ENCODE measurements at places on chromosomes 12 and 14.

DNA sequence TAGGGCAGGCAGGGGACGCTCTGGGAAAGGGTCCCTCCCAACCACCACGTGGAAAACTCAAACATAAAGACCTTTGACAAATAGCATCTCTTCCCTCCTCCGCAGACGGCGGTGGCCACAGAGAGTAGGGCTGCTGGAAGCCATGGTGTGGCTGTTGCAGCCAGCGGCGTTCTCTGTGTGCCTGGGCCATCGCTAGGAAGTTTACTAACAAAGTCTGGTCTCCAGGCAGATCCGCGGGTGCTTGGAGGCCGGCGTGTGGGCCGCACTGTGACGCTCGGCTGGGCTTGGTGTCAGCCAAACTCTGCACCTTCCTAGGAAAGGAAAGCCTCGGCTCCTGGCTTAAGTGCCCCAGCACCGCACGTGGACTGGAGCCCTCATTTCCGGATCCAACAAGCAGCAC is 65.6 kb downstream of the CCDC88C start:
- DNase-seq = no peak

GRCh38 chr12:48005001-48005749 is 899 bp upstream of the COL2A1 start:
- DNase-seq = no peak

GRCh38 chr12:32688786-32689185 is 9.7 kb downstream of the DNM1L start:
- no peak for DNase-seq

- DNase-seq = peak; percentile 87
These were observed at the start of gene TEX22 for GRCh38 chr14:105398044-105398725. TEX22 (plus strand) TSS chr14:105398538; CDS start chr14:105399341, 803 bp downstream.

- DNase-seq = no peak
These were observed 3.0 kb upstream of the CORO1C start for GRCh38 chr12:108734200-108734906.

- no peak for DNase-seq
These were observed 24.0 kb upstream of the HIGD1C start for GRCh38 chr12:50928392-50928791.

DNA sequence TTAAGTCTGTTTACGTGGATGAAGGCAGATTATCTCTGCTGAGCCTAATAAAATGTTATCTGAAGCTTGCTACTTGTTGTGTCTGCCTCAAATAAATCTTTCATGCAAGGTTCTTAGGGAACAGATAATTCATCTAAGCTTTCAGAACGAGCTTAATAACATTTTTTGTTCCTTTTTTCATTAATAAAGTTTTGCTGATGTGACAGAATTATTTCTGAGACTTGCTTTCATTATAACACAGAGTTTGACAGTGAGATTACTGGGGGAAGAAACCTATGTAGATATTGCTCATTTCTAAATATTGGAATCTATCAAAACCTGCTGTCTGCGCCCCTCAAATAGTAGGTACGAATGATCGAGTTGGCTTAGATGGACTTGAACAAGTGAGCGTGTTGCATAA is 948.7 kb upstream of the SEL1L start:
- no peak for DNase-seq

DNA sequence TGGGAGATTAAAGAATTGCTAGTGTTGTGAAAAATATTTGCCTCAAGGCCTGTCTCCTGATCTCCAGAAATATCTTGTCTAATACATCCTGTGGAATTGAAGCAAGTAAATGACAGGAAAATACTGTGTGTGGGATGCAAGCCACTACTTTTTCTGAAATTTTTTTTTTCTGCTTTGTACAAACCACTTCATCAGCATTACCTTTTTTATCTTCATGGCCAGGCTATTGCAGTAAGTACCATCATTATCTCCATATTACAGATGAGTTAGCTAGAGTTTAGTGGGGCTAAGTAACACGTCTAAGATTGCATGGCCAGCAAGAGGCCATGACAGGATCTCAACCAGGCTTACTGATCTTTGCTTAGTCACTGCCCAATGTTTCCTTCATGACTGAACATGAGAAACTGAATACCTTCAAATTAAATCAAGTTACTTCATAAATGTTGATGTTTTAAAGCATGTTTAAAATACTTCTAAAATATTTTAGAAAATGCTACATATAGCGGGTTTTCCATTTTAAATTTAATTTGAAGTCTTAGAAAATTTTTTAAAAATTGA is 273.7 kb downstream of the SLC6A15 start:
- no peak for DNase-seq

DNA sequence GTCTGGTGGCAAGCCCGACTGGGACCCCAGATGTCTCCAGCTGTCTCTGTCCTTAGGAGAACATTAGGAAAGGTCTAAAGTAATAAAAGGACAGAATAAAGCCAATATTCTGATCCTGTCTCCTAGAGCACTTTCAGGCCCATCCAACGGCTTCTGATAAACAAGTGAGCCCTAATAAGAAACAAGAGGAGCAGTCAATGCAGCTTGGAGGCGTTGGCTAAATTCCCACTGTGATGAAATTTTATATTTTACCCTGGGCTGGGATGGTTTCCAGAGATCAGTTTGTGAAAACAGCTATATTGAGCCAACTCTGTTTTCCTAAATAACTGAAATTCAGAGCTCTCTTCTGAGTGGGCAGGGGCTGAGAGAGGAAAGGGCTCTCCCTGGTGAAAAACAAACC is 55.5 kb upstream of the SRRM4 start:
- DNase-seq = no peak

DNA sequence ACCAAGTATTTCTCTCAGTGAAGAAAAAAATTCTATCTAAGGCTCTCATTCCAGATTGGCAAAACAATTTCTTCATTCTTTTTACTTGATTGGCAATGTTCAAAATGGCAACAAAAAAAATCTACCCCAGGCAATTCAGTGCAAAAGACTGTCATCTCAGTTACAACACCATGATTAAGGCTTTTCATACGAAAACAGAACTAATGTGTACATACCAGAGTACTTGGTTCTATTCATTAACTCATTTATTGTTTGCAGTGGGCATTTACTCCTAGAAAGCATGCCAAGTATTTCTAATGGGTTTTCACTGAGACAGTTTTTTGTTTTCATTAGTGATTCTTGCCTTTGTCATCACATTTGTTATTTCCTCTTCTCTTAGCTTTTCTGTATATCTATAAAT is 33.0 kb downstream of the DBX2 start:
- no peak for DNase-seq

DNA sequence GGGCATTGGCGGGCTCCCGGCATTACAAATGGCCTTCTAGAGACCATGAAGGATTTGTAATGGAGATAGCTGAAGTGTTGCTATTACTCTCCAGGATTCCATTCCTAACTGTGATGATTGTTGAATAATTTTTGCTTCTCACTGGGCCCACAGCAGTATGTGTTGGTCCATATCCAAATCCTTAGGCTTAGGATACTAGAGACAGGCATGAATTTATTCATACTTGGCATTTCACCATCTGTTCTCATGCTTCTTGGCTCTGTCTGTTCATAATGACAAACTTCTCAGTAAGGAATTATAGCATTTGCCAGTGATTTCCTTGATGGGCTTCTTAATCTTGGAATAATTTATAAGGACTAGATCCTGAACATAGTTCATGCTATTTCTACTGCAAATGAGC is 832.9 kb downstream of the C12orf50 start:
- no peak for DNase-seq

DNA sequence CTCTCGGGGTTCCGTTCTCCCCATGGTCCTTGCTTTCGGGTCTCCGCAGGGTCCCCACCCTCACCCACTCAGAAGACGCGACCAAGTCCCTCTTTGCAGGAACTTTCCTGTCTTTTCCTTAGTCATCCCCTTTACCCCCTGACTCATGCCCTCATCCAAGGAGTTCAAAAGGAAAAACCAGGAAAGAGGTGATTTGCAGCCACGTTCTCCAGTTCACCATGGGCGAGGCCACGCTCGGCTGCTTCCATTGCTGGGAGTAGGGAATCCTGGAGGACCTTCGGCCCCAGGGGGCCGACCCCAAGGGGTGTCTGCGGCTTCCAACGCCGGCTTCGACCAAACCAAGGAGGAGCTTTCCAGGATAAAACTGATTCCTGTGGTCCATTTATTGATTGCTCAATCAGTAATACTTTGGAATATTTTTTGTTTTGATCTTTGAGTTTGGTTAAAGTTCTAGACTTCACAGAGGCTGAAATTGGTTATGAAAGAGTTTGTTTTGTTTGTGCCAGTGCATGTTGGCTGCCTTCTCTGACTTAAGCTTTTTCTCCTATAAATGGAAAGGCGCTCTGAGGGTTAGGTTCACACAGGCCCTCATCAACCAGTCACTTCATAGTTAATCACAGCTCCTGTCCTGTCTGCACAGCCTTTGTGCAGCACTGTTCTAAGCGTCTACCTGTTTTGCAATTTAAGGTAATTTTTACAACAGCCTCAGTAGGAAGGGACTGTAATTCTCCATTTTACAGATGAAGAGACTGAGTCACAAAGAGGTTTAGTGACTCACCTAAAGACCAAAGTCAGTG is 827 bp downstream of the ALDH2 start:
- DNase-seq = peak; percentile 20

- peak; percentile 2 for DNase-seq
These were observed 401.4 kb downstream of the RPL10L start for GRCh38 chr14:46250113-46250703.

DNA sequence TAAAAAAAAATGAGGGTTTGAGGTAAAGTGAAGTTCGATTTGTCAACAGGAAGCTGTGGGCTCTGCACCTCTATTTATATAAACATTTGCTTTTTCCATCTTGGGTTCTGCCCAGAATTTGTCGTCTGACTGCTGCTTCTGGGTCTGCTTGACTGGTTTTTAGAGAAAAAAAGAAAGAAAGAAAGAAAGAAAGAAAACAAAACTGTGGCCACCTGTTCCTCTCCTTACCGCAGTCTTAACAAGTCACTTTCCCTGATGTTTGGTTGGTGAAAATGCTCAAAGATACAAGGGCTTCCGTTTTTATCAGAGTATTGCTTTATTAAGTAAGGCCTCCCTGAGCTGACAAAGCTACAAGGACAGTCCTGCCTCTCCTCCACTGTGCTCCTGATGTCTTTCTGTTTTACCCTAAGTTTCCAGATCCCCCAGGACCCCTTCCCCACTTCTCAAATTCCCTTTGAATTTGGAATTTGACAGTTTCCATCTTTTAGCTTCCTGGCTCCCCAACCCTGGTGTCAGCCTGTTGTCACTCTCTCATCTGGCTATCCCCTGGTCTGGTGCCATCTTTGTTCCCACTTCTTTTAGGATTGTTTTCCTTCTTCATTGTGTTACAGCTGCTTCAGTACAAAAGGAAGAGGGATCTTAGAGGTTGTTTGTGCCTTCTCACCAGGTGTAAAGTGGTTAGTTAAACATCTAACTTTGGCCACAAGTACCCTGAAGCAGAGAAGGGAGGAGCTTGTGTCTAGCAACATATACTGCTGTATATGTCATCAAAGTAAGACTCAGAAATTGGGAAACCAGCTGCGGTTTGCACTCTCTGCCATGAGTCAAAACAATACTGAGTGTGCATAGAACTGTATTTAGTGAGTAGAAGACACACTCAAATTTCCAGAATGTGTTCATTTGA is 18.0 kb downstream of the MFAP5 start:
- no peak for DNase-seq

- DNase-seq = peak; percentile 16
These were observed 120.1 kb upstream of the MAX start for GRCh38 chr14:65222440-65222858.

GRCh38 chr14:56224691-56225681 is 106.8 kb downstream of the PELI2 start:
- DNase-seq = no peak

GRCh38 chr14:102215576-102216250 is 76.0 kb downstream of the WDR20 start:
- peak; percentile 83 for DNase-seq

DNA sequence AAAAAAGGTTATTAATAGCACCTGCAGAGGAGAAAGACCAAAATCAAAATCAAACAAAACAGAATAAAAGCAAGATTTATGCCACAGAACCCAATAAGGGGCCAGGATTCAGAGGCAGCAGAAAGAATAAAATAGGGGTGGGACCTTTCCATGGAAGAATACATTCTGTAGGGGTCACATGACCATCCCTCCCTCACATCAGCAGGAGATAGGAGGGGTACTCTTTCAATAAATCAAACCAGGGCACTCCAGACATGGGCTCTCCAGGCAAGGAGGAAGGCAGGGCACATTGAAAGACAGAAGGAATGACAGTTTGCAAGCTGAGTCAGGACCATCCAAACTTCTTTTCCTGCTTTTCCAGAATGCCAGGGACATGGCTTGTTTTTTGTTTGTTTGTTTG is 39.8 kb downstream of the OTX2 start:
- DNase-seq = no peak

GRCh38 chr14:77909911-77910310 is 110.0 kb downstream of the ADCK1 start:
- DNase-seq = no peak

DNA sequence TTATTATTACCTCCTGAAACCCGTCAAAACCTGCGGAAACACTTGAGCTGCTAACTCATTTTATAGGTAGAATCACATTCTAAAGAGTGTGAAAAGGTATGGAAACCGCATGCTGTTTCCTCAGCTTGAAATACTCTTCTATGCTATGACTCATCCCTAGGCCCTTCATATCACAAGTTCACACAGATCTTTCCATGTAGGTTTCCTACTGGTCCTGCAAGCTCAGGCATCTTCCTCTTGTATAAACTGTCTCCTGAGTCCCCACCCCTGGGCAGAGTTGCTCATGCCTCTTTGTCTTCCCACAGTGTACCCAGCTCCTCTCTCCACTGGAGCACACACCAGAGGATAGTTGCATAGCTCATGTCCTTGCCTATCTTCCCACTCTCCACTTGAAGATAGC is 84.7 kb downstream of the CMAS start:
- DNase-seq = no peak

GRCh38 chr14:23119363-23120327 is 590 bp upstream of the CEBPE start:
- no peak for DNase-seq

GRCh38 chr12:24705216-24705615 is 243.7 kb downstream of the BCAT1 start:
- no peak for DNase-seq

DNA sequence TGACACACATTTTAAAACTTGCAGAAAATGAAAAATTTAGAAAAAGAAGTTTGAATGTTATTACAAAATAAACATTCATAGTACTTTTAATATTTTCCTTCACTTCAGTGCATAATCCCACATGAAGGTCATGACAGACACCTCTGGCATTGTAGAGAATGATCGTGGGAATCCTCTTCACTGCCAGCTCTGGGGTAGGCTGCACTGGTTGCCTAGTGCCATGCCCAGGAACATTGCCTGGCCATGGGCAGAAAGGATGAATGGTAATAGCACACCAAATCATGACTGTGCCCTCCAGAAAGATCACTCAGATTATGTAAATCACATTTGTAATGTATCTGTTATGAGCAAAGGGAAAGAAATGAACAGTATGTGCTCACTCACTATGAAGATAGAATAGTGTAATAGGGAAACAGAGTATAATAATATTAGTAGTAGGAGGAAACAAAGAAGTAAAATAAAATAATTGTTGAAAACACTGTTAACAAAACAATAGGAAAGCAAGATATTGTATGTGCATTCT is 161.6 kb downstream of the PLCZ1 start:
- no peak for DNase-seq

DNA sequence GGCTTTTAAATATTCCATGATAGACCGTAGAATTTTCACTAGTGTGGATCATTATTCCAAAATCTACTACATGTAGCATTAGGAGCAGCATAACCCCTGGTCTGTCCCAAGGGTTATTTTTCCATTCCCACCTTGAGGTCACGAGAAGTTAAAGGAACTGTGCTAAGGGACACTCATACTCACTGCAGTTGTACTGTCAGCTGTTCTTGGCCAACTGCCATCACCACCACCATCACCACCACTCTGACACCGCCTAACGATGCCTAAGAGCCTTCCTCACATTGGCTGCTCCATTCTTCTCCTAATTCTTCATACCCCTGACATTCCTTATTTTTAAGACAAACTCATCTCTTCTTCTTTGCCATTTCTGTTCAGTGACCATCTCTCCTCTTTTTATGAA is 13.4 kb upstream of the PTGDR start:
- no peak for DNase-seq

Data from NCI-H345 (cell line).